ENCODE measurements at places on chromosomes 2 and 18. TPM values are rescaled to one million over a fixed set of nuclear protein-coding genes. Genes with fewer than 3 reads are reported as not detected.

Gene C2orf80
- not detected for total RNA-seq

DNA sequence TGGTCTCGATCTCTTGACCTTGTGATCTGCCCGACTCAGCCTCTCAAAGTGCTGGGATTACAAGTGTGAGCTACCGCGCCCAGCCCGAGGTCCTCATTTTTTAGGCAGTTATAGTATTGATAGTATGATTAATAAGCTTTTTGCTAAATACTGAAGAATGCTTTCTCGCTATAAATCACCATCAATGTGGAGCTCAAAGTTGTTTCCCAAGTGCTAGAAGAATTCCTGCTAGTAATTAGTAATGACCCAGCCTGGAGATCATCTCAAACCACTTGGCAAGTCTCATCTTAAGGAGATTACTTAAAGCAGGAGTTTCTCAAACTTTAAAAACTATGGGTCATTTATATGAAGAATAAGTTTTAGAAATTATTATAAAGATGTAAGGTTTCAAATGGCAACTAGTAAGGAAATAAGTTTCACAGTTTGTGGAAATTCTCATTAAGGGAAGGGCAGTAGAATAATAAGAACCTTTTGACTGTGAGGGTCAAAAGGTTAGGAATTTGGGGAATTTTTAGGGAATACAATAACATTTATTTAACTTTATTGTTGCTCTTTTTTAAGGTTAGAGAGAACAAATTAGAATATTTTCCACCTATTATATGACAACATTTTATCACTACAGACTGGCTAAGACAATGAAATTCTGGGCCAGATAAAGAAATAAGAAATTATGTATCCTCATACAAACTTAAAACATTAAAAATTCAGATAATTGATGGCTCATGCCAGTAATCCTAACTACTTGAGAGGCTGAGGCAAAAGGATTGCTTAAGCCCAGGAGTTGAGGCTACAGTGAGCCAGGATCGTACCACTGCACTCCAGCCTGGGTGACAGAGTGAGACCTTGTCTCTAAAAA, 148.6 kb upstream of the MAP3K20 start:
- DNase-seq = no peak
- H3K27me3 ChIP-seq = no peaks in the 10 kb centered on the region
- no peaks in the 10 kb centered on the region for H3K36me3 ChIP-seq
- H3K27ac ChIP-seq = peak overlapping the region; percentile 82
- no peak overlapping the region for H3K4me3 ChIP-seq

Gene GPR39
- total RNA-seq = not detected

DNA sequence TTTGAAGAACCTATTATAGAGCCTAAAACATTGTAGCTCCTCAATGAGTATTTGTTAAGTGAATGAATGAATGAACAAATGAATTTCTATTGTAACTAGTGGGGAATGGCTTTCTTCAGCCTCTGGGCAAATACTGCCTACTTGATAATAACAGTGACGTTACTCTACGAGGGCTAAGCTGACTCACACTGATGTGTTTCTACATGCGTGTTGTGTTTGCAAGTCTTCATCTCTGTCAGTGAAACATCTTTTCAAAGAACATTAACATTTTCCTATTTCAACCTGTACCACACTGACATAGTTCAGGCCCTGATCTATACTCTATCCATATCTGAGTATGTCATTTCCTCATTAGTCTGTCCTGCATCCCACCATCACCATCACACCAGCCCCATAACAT, 319.9 kb upstream of the ACVR2A start:
- H3K27ac ChIP-seq = no peak overlapping the region
- H3K27me3 ChIP-seq = no peaks in the 10 kb centered on the region
- no peak for DNase-seq
- H3K4me1 ChIP-seq = no peaks in the 10 kb centered on the region

GRCh38 chr2:96254571-96254970, 11.2 kb downstream of the TMEM127 start:
- H3K27me3 ChIP-seq = no peaks in the 10 kb centered on the region
- H3K36me3 ChIP-seq = peaks cover 61% of the 10 kb centered on the region
- no peak for DNase-seq
- H3K4me3 ChIP-seq = no peak overlapping the region

Gene UPP2
- total RNA-seq = not detected

DNA sequence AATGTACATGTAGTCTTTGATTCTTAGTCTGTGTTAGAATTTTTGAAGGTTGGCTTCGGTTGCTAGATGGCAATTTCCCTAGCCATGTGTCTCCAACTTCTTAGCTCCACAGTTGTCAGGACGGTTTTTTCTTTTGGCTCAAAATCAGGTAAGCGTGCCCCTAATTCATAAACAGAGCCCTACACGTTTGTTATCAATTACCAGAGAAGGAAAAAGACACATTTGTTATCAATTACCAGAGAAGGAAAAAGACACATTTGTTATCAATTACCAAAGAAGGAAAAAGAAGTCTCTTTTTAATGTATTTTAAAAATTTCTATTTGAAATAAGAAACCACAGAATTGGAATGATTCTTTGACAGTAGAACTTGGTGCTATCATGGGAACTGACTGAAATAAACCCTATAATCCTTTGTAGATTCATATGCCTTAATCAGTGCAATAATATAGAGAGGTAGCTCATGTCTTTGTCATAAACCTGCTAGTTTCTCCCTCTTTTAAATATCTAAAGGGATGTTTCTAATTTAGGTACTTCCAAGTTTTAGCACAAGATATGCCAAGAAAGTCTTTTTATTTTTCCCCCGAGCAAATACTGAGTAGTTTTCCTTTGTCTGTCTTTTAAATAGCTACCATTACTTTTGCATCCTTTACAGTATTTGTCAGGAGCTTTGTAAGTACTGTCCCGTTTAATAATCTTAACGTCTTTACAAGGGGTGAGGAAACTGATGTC, 35.9 kb downstream of the CAMKMT start:
- H3K27me3 ChIP-seq = no peaks in the 10 kb centered on the region
- H3K4me1 ChIP-seq = no peaks in the 10 kb centered on the region
- H3K36me3 ChIP-seq = no peaks in the 10 kb centered on the region
- no peak overlapping the region for H3K27ac ChIP-seq

- no peaks in the 10 kb centered on the region for H3K27me3 ChIP-seq
- peak overlapping the region; percentile 42 for H3K27ac ChIP-seq
- no peak overlapping the region for H3K4me3 ChIP-seq
- DNase-seq = peak; percentile 44
- no peaks in the 10 kb centered on the region for H3K36me3 ChIP-seq
- H3K4me1 ChIP-seq = peaks cover 13% of the 10 kb centered on the region
These were observed 11.0 kb upstream of the NCKAP5 start for GRCh38 chr2:133579274-133579673.

Gene PROKR1
- not detected for total RNA-seq

DNA sequence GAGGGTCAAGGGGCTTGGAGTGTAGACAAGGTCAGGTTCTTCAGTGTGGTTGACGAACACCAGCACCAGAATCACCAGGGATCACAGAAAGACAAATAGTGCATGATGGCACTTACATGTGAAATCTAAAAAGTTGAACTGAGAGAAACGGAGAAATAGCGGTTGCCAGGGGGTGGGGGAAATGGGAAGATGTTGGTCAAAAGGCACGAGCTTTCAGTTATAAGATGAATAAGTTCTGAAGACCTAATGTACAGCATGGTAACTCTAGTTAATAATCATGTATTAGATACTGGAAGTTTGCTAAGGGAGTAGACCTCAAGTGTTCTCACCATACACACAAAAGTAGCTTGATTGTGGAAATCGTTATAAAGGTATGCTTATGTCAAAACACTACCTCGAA, 43.7 kb upstream of the DARS1 start:
- no peaks in the 10 kb centered on the region for H3K27me3 ChIP-seq
- no peak for DNase-seq
- H3K36me3 ChIP-seq = no peaks in the 10 kb centered on the region
- no peak overlapping the region for H3K27ac ChIP-seq
- peaks cover 3% of the 10 kb centered on the region for H3K4me1 ChIP-seq

Gene AOX1
- 0.72 TPM for total RNA-seq

GRCh38 chr2:16121986-16122390, 181.6 kb downstream of the MYCN start:
- no peak overlapping the region for H3K4me3 ChIP-seq
- H3K27ac ChIP-seq = no peak overlapping the region
- H3K4me1 ChIP-seq = no peaks in the 10 kb centered on the region

DNA sequence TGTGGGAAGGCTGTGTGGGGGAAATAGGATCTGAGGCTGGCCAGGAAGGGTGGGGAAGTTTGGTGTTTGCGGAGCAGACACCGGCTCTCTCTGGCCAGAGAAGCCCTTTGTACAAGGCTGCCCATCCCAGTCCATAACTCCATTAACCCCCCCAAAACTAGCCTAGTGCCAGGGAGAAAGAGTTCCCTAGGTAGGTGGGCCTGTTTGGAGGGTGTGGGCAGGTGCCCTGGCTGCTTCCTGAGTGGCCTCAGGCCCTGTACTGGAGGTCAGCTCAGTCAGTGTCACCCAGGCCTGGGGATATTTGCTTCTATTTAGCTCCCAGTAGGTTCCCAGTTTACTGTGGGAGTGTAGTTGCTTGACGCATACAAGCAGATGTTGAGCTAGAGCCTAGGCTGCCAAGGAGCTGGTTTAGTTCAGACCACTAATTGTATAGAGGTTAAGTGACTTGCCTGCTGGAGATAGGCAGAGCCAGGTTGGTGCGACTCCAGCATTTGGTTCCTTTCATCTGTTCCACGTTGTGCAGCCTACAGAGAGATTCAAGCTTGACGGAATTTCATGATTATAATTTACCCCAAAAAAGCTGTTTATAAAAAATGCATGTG, 2.9 kb upstream of the GREB1 start:
- H3K36me3 ChIP-seq = no peaks in the 10 kb centered on the region
- H3K27me3 ChIP-seq = peaks cover 19% of the 10 kb centered on the region
- H3K4me1 ChIP-seq = no peaks in the 10 kb centered on the region
- no peak overlapping the region for H3K27ac ChIP-seq
- DNase-seq = no peak

DNA sequence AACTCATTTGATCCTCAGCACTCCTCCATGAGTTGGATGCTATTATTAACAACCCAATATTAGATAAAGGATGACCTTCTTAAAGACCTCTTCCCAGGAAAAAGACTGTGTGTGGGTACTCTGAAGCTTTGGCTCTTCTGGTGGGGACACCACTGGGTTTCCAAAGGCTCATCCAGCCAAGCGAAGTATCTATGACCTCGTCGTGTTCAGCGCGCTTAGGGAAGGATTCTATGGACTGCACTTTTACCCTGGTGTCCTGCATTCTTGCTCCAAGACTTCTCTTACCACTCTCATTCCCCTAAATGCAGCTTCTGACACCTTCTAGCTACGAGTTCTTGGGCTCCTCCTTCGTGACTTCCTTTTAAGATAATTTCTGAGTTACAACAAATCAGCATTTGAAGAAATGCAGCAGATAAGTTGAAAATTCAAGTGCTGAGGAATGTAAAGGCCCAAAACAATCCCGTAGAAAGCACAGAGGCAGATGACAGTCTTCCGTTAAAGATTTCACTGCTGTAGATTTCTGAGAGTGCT, 673 bp upstream of the HNMT start:
- DNase-seq = no peak
- H3K36me3 ChIP-seq = no peaks in the 10 kb centered on the region
- no peaks in the 10 kb centered on the region for H3K27me3 ChIP-seq
- peak overlapping the region; percentile 76 for H3K27ac ChIP-seq
- H3K4me1 ChIP-seq = no peaks in the 10 kb centered on the region

- peaks cover 4% of the 10 kb centered on the region for H3K36me3 ChIP-seq
- no peaks in the 10 kb centered on the region for H3K27me3 ChIP-seq
- H3K27ac ChIP-seq = no peak overlapping the region
- H3K4me3 ChIP-seq = no peak overlapping the region
- DNase-seq = no peak
These were observed 70.6 kb downstream of the MGAT5 start for GRCh38 chr2:134324430-134324829.

- H3K4me1 ChIP-seq = peaks cover 39% of the 10 kb centered on the region
- no peaks in the 10 kb centered on the region for H3K27me3 ChIP-seq
These were observed 59.8 kb upstream of the CHRNA1 start for GRCh38 chr2:174824068-174824467.

GRCh38 chr2:156470975-156471583, 34.9 kb downstream of the GPD2 start:
- H3K4me1 ChIP-seq = peaks cover 29% of the 10 kb centered on the region
- no peak overlapping the region for H3K4me3 ChIP-seq
- H3K27ac ChIP-seq = peak overlapping the region; percentile 22

DNA sequence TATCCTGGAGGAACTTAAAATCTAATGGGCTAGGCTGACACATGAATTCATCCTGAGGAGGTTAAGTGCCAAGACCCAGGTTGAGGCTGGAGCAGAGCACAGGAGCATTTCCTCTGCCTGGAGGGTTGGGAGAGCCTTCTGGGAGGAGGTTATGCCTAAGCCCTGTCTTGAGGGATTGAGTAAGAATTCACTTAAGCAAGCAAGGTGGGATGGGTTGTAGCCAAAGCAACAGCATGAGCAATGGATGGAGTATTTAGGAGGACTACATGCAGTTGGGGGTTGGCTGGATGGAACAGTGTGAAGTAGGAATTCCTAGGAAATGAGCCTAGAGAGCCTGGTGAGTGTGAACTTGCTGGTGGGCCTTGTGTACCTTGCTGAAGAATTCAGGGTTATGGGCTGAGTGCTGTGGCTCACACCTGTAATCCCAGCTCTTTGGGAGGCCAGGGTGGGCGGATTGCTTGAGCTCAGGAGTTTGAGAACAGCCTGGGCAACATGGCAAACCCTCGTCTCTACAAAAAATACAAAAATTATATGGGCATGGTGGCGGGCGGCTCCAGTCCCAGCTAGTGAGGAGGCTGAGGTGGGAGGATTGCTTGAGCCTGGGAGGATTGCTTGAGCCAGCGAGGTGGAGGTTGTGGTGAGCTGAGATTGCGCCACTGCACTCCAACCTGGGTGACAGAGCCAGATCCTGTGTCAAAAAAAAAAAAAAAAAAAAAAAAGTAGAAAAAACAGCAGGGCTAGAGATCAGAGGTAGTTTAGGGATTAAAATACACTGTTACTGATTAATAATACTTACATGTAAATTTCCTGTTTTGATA, 22.2 kb downstream of the TANC1 start:
- H3K4me1 ChIP-seq = peaks cover 39% of the 10 kb centered on the region
- H3K4me3 ChIP-seq = no peak overlapping the region
- H3K36me3 ChIP-seq = no peaks in the 10 kb centered on the region
- H3K27me3 ChIP-seq = no peaks in the 10 kb centered on the region

Gene IHH
- total RNA-seq = not detected

Gene ZNF892
- 1.9 TPM for total RNA-seq

Gene INPP5D
- total RNA-seq = 6.3 TPM

GRCh38 chr2:3479430-3480320, 39.7 kb downstream of the ADI1 start:
- H3K4me3 ChIP-seq = no peak overlapping the region
- H3K4me1 ChIP-seq = no peaks in the 10 kb centered on the region
- no peak overlapping the region for H3K27ac ChIP-seq
- DNase-seq = no peak
- no peaks in the 10 kb centered on the region for H3K36me3 ChIP-seq
- H3K27me3 ChIP-seq = no peaks in the 10 kb centered on the region

Gene RUFY4
- not detected for total RNA-seq

Gene ING5
- total RNA-seq = 14.1 TPM

- peak overlapping the region; percentile 82 for H3K27ac ChIP-seq
- H3K36me3 ChIP-seq = no peaks in the 10 kb centered on the region
- DNase-seq = no peak
- peaks cover 70% of the 10 kb centered on the region for H3K27me3 ChIP-seq
- peak overlapping the region; percentile 20 for H3K4me3 ChIP-seq
These were observed 5.4 kb upstream of the KCNG2 start for GRCh38 chr18:79792096-79792987.

Gene SERPINE2
- total RNA-seq = 29.8 TPM

Gene C2orf78
- total RNA-seq = not detected

- no peak for DNase-seq
- no peaks in the 10 kb centered on the region for H3K36me3 ChIP-seq
- no peaks in the 10 kb centered on the region for H3K4me1 ChIP-seq
- no peak overlapping the region for H3K4me3 ChIP-seq
- no peaks in the 10 kb centered on the region for H3K27me3 ChIP-seq
These were observed 30.7 kb downstream of the TCF23 start for GRCh38 chr2:27179344-27180000.

Data from heart right ventricle (tissue), 16 donors.